ENCODE measurements at places on chromosomes 7 and 10. TPM values are rescaled to one million over a fixed set of nuclear protein-coding genes. Genes with fewer than 3 reads are reported as not detected.

The UPK3B gene
- total RNA-seq: 2.1 TPM

DNA sequence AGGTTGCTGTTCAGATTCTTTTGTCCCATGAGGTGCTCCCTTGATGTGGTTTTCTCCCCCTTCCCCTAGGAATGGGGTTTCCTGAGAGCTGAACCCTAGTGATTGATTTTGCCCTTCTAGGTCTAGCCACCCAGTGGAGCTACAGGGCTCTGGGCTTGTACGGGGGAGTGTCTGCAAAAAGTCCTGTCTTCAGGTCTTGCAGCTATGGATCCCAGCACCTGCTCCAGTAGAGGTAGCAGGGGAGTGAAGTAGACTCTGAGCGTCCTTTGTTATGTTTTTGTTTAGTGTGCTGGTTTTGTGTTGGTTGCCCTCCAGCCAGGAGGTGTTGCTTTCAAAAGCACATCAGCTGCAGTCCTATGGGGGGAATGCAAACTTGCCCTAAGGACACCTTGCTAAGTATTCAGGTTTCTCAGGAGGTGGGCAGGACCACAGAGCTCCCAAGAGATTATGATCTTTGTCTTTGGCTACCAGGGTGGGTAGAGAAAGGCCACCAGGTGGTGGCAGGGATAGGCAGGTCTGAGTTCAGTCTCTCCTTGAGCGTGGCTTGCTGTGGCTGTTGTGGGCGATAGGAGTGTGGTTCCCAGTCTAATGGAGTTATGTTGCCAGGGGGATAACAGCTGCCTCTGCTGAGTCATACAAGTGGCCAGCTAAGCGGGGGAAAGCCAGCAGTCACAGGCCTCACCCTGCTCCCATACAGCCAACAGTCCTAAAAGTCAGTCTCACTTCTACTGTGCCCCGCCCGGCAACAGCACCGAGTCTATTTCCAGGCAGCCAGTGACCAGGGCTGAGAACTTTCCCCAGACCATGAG, 92.4 kb upstream of the JCAD start:
- no peak overlapping the region for H3K27ac ChIP-seq
- H3K36me3 ChIP-seq: no peaks in the 10 kb centered on the region
- H3K4me3 ChIP-seq: no peak overlapping the region
- no peaks in the 10 kb centered on the region for H3K4me1 ChIP-seq

DNA sequence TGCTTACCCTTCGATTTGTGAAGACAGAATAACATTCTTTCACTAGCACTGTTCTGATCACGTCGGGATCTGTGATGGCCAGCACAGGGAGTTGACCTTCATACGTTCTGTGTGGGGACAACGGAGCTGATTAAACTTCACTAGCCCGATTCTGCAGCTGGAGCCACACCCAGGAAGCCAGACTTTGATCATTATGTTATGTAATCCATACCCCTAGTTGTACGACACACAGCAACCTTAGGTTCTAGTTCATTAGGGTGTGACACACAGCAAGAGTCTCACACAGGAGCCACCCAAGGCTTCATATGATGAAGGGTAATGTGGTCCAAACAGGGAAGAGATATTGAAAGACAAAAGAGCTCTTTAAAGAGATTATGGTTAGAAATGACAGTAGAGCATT, 7.2 kb downstream of the CYP3A5 start:
- no peaks in the 10 kb centered on the region for H3K4me1 ChIP-seq
- no peak overlapping the region for H3K27ac ChIP-seq
- no peaks in the 10 kb centered on the region for H3K27me3 ChIP-seq
- DNase-seq: no peak

DNA sequence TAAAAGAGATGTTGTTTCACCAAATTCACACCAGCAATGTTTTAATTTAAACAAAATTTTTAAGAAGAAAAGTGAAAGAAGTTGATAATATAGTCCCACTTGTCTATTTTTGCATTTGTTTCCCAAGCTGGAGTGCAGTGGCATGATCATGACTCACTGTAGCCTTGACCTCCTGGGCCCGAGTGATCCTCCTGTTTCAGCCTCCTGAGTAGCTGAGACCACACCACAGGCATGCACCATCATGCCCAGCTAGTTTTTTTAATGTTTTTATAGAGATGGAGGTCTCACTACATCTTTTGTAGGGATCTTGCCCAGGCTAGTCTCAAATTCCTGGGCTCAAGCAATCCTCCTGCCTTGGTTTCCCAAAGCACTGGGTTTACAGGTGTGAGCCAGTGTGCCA, 14.1 kb upstream of the NDUFA5 start:
- H3K4me3 ChIP-seq: no peak overlapping the region
- DNase-seq: no peak
- no peaks in the 10 kb centered on the region for H3K27me3 ChIP-seq
- H3K27ac ChIP-seq: no peak overlapping the region
- H3K36me3 ChIP-seq: no peaks in the 10 kb centered on the region

Measured in H9 (cell line).